PC-9 (cell line): ENCODE measurements at places on chromosomes 3 and 15. TPM values are rescaled to one million over a fixed set of nuclear protein-coding genes. Genes with fewer than 3 reads are reported as not detected.

TMC3 gene
- not detected in 2 replicates for total RNA-seq

STAB1 gene
- total RNA-seq, result 0.04 TPM in 1 of 2 replicates, not detected in the other

SLC22A14 gene
- not detected in 2 replicates for total RNA-seq

PLCD1 gene
- total RNA-seq, result 13.5 and 19.4 TPM in 2 replicates

NOX5 gene
- total RNA-seq, result 0.85 and 1.5 TPM in 2 replicates

AGBL1 gene
- total RNA-seq, result not detected in 2 replicates

LMAN1L gene
- not detected in 2 replicates for total RNA-seq

IQCF6 gene
- not detected in 2 replicates for total RNA-seq

LXN gene
- not detected in 2 replicates for total RNA-seq

GPR160 gene
- 11.1 and 12.6 TPM in 2 replicates for total RNA-seq

CHCHD6 gene
- 47.7 and 48.2 TPM in 2 replicates for total RNA-seq

SMCO1 gene
- not detected in 2 replicates for total RNA-seq

CORO2B gene
- 0.53 and 0.59 TPM in 2 replicates for total RNA-seq

DNA sequence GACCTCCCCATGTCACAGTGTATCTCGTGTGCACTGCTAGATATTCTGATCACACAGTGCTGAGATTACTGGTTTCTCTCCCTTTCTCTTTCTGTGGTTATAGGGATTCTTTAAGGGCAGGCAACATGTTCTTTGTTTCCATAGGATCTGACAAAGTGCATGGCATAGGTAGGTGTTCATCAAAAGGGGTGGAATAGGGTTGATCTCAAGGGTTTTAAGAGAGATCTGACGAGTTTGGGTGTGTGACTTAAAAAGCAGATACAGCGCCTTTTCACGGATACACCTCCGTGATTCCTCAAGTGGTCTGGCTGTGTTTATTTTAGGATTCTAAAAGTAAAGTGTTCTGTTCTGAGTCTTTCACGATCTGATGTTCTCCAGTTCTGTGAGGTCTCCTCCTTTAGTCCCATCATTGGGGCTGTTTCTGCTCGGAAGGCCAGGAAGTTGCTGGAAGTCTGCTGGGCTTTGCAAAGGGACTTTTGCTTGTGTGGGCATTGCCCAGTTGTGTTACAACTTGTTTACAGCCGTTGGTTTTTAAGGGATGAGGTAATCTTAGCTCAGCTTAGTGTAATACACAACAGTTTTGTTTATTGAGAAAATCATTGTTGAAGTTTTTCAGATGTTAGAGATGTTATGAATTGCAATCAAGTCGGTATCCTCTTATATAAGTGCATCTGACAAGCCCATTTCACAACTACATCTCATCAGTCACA, 34.8 kb downstream of the IGF1R start:
- DNase-seq, result no peak

DNA sequence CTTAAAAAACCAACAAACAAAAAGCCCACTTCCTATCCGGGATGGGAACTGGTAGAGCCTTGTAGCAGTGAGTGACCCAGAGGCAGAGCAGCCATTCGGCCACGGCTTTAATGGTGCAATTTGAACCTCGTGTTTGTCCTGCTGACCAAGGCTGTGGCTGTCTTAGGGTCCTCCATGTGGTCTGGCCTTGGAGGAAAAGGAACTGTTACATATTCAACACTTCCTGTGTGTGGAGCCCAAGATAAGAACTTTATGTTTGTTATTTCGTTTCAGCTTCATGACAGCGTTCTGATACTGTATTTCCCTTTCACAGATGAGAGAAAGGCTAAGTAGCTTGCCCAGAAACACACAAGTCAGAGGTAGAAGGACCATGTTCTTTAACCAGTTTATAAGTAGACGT, 269.8 kb downstream of the SV2B start:
- no peak for DNase-seq

DNA sequence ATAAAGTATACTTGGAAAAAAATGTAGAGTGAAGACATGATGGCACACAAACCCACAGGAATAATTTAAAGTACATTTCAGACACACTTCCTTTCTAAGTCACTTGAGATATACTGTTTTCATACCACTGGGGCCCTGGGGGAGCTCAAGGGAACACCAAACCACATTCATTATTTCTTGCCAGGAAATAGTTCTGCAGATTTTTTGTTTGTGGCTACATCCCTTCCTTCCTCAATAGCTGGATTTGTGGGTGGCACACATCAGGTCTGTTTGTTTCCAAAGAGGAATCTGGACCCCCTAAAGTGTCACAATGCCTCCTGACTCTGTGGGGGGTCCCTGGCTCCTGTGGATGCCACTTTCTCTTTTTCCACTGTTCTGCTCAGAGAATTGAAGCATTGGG, 153.5 kb upstream of the COL8A1 start:
- no peak for DNase-seq

GRCh38 chr3:69867941-69868505, 128.8 kb downstream of the MITF start:
- DNase-seq, result no peak

- DNase-seq, result no peak
Observed at GRCh38 chr3:159948429-159949144, 40.0 kb upstream of the IL12A start.

GRCh38 chr15:52112203-52112750, 298 bp downstream of the BCL2L10 start:
- DNase-seq, result no peak

- DNase-seq, result no peak
Observed at GRCh38 chr3:12483872-12484197, 445 bp upstream of the TSEN2 start.

DNA sequence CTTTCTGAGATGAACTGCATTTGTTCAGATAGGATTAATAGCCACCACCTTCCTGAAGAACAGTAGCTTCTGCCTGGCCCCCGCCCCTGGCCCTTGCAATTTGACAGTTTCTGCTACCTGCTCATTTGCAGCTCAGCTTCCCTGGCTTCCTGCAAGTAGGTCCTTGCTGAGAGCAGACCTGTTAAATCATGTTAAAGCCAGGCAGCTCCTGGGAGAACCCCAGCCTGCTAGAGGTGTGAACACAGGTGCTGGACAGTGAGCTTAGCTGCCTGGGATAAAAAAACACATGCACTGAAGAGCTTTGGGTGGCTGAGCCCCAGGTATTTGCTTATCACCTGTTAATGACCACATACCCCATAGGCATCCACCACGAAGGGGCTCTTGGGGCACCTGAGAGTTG, 143.4 kb downstream of the PTPRG start:
- DNase-seq, result no peak

DNA sequence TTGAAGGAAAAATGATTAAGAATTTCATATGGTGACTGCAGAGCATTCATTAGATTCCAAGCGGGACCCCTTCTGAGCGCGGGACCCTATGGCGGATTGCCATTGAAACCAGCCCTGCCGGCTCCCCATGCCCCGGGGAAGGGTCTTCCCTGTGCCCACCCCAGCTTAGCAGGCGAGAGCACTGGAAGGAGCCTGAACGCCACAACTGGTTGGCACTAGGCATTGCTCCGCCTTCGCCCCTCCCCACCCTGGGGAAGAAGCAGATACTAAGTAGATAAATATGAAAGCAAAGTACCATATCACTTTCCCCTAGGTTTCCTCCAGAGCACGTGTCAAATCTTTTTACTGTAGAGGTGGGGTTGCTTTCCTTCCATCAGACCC, 70.7 kb downstream of the CYP19A1 start:
- peak; percentile 18 for DNase-seq

DNA sequence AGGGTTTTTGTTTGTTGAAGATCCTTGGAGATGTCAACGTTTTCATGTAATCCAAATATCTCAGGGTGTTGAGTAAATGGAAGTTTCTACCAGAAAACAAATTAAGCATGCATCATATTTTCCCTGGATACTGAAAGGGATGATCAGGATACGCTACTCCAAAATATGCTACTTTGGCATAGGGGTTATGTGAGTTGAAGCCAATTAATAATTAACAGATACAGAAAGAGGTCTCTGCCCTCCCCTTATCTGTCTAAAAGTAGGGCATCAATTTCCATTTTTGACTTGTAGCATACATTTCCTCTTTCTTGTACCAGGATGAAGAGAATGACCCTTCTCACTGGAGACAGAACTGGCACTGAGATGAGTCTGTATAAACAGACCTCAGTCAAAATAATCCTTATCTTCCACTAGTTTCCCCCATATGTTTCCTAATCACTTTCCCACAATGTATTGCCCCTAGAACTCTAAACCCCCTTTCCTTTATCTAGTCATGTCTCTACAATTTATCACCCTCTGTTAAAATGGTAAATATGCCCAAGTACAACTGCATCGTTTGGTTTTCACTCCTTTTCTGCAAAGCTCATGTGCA, 17.4 kb upstream of the ASB14 start:
- DNase-seq, result no peak

- peak; percentile 56 for DNase-seq
Observed at GRCh38 chr3:136778865-136779264, 26.7 kb upstream of the STAG1 start.

DNA sequence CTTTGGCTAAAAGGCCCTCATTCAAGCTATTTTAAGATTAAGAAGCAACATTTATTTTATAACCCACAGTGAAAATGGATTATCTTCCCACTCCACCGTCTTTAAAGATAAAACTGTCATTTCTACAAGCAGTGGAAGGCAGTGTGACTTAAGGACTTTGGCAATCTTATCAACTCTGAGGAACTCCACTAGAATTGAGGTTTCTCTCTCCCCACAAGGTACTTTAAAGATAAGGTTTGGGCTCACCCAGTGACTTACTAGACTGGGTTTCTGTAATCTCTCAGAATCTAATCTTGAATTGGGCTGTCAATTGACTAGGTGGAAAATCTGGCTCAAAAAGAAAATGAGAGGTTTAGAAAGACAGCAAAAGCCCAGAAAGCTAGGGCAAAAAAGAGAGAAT, 21.7 kb downstream of the ZNF385D start:
- no peak for DNase-seq

GRCh38 chr15:65752151-65752700, 39.9 kb downstream of the DENND4A start:
- DNase-seq, result no peak

DNA sequence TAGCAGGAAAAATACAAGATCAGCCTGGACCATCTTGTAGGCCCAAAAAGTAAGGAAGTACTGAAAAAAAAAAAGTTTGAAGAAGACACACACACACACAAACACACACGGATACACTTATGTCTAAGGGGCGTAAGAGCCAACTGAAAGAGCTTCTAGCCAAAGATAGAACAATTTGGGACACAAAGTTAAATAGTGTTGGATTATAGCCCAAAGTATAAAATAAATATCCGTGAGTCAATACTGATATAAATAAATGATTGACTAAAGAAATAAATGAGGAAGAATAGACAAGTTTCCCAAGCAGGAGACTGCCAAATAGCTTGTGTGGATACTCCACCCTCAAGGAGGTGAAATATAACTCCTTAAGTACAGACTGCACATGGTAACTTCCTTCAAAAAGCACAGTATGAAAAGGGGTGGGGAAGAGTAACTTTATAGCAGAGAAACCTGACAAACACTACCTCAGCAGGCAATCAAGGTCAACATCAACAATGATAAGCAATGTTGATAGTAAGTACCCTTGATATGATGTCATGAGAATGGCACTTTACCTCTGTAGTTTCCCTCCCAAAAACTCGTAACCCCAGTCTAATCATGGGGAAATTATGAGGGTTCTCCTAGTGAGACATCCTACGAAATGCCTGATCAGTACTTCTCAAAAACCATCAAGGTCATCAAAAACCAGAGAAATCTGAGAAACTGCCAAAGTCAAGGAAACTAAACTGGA, 187.3 kb upstream of the ATP11B start:
- no peak for DNase-seq

DNA sequence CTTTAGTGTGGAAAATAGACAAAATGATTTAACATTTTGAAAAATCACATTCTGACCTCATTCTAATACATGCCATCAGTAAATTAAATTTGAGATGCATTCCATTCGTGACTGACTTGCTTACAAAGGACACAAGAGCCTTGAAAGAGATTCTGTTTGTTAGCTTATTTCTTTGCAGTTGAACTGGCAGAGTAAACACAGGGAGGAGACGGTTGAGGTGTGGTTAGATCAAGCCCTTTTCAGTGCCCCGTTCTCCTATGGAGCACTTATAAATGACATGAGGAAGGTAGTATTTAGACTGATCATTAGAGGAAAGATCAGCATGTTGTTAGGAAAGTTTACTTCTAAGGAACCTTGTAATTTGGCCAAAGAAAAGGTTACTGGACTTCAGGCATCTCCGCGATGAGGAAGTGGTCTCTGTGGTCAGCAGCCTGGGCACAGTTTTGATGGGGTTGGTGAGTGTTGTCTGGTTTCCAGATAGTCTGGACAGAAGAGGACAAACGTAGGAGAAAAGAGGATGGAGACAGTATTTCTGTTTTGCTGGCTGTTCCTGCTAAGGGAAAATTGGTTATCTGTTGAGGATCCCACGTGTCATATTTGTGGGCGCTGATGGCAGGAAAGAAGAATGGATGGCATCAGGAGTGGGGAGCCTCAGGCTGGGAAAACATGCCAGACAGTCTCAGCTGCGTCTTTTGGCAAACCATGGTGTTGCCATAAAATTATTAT, 328.9 kb upstream of the TBL1XR1 start:
- peak; percentile 87 for DNase-seq

- no peak for DNase-seq
Observed at GRCh38 chr15:53074221-53074620, 284.1 kb upstream of the ONECUT1 start.

DNA sequence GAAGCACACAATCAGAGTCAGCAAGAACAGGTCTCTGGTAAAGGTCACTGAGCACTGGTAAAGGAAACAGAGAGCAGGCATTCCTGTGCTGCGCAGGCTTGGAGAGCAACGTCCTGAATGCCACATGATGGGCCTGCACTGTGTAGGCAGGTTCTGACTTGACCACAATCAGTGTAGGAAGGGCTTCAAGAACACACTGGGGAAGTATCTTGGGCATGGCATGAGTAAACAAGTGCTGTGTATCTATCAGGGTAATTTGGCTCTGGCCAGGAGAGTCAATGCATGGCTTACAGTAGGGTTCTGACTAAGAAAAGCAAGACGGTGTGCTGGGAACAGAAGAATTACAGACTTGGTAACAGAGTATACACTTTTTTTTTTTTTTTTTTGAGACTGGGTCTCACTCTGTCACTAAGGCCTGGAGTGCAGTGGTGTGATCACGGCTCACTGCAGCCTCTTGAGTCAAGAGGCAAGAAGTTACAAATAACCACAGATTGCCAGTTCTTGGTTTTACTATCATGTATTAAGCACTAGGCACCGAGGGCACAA, 30.6 kb downstream of the TBC1D2B start:
- DNase-seq, result no peak

GRCh38 chr3:88003115-88003755, 55.6 kb downstream of the CGGBP1 start:
- DNase-seq, result peak; percentile 45

- DNase-seq, result no peak
Observed at GRCh38 chr15:32750979-32751378, 33.2 kb downstream of the GREM1 start.

- no peak for DNase-seq
Observed at GRCh38 chr3:16113704-16114103, 60.8 kb upstream of the GALNT15 start.

DNA sequence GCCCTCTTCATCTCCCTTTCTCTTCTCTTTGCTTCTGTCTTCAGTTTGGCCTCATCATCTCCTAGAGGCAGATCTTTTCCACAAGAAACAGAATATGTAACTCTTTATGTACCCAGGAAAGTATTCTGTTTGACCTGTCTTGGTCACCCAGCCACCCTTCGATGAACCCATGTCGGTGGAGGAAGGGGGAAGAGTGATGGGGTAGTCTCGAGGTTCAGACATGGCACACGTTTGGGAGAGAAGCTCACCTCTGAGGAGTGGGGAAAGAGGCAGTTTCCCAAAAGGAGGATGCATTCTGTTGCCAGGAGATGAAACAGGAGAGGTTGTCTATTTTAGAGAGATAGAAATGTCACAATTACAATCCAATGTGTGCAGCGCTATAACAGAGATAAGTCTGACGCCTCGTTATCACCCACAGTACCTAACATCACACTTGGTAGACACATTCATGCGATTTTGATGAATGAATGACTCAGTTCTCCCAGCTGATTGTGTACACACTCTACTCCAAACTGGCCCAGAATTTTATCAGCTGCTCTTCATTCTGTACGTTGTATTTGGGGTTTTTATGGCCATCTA, 722 bp upstream of the CCDC50 start:
- peak; percentile 42 for DNase-seq
